Cortex of kidney (tissue), 1 donor: ENCODE measurements at places on chromosomes 3 and 15.

- no peak for DNase-seq
These were observed 10.6 kb upstream of the SLC25A36 start for GRCh38 chr3:140931016-140931454.

DNA sequence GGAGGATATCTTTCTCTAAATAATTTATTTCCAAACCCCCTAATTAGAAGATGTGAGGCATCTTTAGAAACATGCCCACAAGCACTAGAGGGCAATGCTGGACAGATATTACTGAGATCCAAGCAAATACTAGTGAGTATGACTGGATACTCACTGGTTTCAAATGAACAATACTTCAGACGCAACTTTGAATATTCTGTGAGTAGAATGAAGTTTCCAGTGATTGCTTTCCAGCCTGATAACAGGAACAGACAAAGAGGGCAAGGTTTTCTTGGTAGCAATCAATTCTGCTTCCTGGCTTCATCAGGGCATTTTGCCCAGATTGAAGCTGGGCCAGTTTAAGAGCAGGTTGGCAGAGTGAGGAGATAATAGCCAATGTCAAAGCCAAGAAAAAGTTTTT, 442.6 kb upstream of the PDZRN3 start:
- DNase-seq: no peak

DNA sequence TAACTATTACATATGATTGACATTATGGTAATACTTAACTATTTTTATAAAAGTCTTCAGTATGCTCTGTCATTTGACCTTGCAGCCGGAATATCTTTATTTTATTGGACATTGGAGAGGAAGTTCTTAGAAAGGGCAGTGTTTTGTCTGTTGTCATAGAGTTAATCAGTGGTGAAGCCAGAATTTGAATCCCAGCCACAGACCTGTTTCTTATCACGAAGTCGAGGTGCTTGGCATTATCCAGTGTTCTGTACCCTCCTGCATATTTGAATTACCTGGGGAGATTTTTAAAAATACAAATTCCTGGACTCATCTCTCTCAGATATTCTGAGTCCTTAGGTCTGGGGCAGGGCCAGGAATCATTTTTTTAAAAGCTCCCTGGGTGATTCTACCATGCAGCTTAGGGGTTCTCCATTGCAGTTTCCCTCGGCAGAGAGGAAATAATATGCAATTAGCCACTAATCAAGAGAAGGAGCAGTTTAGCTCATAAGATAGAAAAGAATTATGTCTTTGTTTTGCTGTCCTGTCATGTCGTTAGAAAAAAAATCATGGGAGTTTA, 195.6 kb upstream of the CFAP20DC start:
- DNase-seq: no peak

DNA sequence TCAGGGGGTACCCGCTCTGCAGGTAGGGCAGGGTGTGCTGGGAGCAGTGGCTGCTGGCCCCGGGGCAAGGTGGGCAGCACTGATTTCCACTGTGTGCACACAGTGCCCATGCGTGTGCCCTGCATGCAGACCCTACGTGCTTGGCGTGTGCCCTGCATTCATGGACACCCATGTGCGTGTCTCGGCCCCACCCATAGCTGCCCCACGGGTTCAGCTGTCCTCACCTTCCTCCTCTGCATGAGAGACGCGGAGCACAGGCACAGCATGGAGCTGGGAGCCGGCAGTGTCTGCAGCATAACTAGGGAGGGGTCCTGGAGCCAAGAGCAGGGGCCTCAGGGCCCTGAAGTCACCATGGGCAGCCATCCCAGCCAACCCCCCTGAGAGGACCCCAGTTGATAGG, 1.6 kb upstream of the UCN2 start:
- no peak for DNase-seq

DNA sequence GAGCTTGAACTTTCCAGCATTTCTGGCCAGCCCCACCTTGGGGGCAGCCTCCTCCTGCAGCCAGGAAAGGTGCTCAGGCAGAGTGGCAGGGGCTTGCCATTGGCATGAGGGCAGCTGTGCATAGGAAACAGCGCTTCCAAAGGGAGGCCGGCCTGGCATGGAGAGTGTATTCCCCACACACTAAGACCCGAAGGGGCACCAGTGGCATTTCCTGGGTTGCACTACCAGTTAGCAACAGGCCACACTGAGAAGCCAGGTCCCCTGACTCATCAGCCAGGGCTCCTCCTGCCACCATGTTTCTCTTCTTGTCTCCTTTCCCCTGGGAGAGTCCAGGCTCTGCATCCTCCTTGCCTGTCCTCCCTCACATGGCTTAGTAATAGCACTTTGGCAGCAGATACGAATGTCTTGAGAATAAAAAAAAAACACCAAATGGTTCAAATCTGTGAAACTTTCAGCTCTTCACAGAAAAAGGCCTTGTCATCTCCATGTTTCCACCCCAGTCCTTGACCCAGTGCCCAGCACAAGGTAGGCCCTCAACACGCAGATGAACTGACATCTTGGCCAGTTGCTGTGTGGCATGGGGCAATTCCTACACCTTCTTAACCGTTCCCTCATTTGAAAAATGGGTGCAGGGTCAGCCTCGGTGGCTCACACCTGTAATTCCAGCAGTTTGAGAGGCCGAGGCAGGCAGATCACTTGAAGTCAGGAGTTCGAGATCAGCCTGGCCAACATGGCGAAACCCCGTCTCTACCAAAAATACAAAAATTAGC, 180.4 kb downstream of the SMAD6 start:
- DNase-seq: no peak

- DNase-seq: no peak
These were observed 9.1 kb downstream of the MRPS11 start for GRCh38 chr15:88476635-88477060.

DNA sequence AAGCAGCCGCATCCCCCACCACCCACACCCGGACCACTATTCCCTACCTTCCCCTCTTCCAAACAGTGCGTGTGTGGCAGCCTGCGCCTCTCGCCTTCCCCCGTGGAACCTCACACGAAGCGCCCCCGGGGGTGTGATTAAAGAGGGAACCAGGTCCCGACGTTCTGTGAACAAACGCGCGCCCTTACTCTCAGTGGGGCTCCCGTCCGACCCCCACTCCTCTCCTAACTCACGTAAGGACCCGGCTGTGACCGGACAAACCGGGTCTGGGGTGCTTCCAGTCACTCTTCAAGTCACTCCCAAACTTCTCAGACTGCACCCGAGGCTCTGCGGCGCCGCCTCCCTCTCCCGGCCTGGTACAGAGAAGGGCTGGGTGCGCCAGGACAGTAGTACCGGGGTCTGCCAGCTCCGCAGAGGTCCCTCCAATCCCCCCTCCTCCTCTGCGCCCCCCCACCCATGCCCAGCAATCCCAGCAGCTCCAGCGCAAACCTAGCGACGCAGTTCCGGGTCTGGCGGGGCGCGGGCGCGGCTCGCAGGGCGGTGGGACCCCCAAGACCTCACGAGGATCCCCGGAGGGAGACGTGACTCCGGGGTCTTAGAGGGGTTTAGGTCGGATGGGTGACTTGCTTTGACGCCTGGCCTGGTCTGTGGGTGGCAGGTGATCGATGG, 574 bp downstream of the DUOXA1 start:
- DNase-seq: no peak

- no peak for DNase-seq
These were observed 27.5 kb downstream of the SMAD3 start for GRCh38 chr15:67092752-67093503.

DNA sequence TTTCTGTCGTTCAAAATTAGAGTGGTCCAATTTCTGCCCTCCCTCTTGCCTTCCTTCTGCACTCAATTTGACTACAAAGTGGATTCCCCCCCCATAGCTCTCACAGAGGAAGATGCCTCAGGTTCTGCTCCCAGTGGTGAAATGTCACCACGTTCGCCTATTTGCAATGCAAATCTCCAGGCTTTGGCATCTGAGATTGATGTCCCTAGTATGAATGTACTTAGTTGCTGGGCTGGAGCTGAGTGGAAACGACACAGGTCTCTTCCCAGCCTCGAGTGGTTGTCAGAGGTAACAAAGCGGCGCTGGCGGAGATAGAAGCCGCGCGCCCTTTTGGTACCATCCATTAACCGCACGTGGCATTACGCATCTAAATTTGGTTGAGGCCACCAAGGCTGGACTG, 860.1 kb downstream of the MCTP2 start:
- no peak for DNase-seq

- no peak for DNase-seq
These were observed 43.5 kb downstream of the CEMIP start for GRCh38 chr15:80822676-80823075.

- DNase-seq: no peak
These were observed 11.6 kb downstream of the CLCN2 start for GRCh38 chr3:184349563-184350470.

GRCh38 chr3:17579289-17580031, 163.0 kb downstream of the TBC1D5 start:
- DNase-seq: no peak

DNA sequence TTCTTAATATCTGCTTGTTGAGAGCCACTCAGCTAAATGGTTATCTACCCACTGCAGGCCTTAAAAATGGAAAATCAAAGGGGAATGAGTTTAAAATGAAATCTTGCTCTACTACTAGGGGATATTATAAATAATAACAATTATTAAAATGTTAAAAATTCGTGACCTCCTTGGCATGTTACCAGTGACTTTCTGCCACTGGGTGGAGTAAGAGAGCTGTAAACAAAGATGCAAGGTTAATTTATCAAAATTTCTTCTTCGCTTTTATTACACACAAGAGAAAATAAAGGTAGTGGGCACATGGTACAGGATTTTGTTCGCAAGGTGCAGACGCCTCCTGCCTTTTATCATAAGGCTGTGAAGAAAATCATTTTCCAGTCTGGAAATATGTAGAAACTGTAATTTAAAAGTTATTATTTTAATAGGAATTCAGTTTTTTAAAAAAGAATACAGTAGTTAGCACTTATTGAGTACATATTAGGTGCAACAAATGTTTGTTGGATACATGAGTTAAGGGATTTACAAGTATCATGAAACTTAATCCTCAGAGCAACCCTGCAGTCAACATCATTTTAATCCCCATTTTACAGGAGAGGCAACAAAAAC, 272.6 kb downstream of the SUCLG2 start:
- DNase-seq: no peak

GRCh38 chr15:58115692-58116091, 22.5 kb upstream of the AQP9 start:
- DNase-seq: no peak

GRCh38 chr3:127712881-127713771, 40.4 kb downstream of the ABTB1 start:
- no peak for DNase-seq

- no peak for DNase-seq
These were observed 77.8 kb upstream of the TAMM41 start for GRCh38 chr3:11924518-11924917.

DNA sequence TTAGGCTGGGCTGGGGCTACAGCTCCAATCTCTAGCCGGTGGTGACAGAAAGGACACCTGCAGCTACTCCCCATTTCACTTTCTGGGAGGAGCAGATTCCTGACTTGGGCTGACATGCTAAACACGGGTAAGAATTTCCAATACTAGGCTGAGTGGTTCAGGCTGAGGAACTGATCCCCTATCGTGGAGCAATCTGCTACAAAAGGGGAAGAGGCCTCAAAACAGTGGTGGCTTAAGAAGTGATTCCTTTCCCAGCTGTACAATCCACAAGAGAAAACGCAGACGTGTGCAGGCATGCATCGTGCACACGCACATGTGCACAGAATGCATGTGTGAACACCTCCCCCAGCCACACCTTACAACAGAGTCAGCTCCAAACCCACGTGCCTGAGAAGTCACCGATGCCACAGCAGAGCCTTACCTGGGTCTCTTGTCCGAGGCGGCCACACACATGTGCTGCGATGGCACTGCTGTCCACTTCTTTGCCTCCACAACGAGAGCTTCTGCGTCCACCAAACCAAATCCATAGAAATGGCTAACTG, 86.7 kb upstream of the SNRPA1 start:
- no peak for DNase-seq

GRCh38 chr15:62637950-62638619, 404.5 kb upstream of the TPM1 start:
- DNase-seq: no peak

- DNase-seq: no peak
These were observed 86.3 kb downstream of the LMLN start for GRCh38 chr3:198046120-198046857.

DNA sequence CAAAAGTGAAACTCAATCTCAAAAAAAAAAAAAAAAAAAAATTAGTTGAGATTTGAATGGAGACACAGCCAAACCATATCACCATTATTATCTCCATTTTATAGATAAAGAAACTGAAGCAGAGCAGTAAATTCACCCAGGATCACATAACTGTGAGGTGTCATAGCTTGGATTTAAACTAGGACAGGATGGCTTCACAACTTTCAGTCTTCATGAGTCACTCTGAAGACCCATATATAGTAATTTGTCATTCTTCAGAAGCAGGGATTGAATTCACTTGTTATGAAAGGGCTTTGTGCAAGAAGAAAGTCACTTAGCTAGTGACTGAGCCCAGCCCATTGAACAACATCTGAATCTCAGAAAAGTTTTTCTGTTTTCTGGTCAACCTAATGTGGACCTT, 60.5 kb upstream of the LRIG1 start:
- DNase-seq: no peak

GRCh38 chr15:81751816-81752545, 293.8 kb downstream of the MEX3B start:
- DNase-seq: no peak

DNA sequence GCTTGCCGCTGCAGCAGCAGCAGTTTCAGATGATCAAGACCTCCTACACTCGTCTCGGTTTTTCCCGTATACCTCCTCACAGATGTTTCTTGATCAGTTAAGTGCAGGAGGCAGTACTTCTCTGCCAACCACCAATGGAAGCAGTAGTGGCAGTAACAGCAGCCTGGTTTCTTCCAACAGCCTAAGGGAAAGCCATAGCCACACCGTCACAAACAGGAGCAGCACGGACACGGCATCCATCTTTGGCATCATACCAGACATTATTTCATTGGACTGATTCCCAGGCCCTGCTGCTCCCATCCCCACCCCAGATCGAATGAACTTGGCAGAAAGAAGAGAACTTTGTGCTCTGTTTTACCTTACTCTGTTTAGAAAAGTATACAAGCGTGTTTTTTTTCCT, 17.6 kb downstream of the CALML4 start:
- no peak for DNase-seq

DNA sequence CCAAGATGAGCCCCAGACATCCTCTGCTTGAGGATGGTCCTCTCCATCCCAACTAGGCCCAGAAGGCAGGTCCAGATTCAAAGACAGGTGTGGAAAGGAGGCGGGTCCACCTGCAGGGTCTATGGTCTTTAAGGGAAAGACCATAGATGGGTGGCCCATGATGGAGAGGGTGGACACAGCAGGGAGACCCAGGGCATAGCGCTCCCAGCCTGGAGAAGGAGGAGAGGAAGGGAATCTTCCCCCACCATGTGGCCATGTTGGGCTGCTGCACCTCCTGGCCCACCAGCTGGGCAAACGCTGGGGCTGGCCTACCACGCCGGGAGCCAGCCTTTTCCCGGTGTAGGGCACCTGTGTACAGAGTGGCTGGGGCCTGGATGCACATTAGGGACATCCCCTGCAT, 265.2 kb upstream of the TLE3 start:
- no peak for DNase-seq

- DNase-seq: no peak
These were observed 107.7 kb downstream of the IGF2BP2 start for GRCh38 chr3:185717121-185717520.
